GM19239 (cell line): ENCODE measurements at places on chromosomes 4 and X.
A peak's percentile ranks its signal among the peaks of the same experiment; 100 is the strongest.

- peak; percentile 0 for DNase-seq
These were observed 509.6 kb upstream of the DIPK2B start for GRCh38 chrX:45710081-45710801.

GRCh38 chr4:140151699-140152012, 2.3 kb downstream of the MAML3 start:
- no peak for DNase-seq

- DNase-seq, result peak; percentile 6
These were observed 304.2 kb downstream of the TENM3 start for GRCh38 chr4:182547435-182547834.

DNA sequence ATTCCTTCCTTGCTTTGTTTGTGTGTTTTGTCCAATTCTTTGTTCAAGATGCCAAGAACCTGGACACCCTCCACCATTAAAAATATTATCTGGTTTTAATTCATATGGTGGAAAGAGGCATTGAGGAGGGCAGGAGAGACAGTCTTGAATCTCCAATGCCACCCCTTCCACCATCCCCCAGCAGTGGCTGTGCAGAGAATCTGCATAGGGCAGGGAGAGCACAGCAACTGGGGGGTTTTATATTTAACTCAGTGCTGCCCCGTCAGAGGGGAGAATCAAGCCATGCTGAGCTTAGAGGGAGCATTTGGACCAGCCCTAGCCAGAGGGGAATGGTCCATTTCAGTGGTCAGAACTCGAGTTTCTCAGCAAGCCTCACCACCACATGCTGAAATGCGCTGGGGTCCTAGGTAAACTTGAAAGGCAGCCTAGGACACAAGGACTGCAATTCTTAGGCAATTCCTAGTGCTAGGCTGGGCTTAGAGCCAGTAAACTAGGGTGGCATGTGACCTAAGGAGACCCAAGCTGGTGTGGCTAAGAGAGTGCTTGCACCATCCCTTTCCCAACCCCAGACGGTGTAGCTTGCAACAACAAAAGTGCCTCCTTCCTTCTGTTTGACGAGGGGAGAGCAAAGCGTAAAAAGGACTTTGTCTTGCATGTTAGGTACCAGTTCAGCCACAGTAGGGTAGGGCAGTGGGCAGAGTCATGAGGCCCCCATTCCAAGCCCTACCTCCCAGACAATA, 34.2 kb downstream of the CCDC158 start:
- no peak for DNase-seq

DNA sequence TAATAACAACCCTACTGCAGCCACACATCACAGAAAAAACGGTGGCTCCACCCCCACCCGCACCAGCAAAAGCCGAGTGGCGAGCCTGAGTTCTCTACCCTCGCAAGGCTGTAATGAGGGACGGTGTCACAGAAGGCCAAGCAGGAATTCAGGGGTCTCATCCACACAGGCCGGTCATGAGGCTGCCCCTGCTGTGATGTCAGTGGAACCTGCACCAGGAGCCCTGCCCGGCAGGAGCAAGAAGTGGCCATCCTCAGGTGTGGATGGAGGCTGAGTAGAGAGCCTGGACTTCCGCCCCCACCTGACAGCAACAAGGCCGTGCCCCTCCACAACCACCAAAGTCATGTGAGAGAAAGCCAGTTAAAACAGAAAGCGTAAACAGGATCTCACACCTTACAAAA, 20.6 kb downstream of the LYAR start:
- DNase-seq, result no peak

GRCh38 chr4:39636531-39637184, 2.0 kb downstream of the SMIM14 start:
- no peak for DNase-seq

GRCh38 chr4:111108153-111108552, 485.3 kb upstream of the PITX2 start:
- no peak for DNase-seq

DNA sequence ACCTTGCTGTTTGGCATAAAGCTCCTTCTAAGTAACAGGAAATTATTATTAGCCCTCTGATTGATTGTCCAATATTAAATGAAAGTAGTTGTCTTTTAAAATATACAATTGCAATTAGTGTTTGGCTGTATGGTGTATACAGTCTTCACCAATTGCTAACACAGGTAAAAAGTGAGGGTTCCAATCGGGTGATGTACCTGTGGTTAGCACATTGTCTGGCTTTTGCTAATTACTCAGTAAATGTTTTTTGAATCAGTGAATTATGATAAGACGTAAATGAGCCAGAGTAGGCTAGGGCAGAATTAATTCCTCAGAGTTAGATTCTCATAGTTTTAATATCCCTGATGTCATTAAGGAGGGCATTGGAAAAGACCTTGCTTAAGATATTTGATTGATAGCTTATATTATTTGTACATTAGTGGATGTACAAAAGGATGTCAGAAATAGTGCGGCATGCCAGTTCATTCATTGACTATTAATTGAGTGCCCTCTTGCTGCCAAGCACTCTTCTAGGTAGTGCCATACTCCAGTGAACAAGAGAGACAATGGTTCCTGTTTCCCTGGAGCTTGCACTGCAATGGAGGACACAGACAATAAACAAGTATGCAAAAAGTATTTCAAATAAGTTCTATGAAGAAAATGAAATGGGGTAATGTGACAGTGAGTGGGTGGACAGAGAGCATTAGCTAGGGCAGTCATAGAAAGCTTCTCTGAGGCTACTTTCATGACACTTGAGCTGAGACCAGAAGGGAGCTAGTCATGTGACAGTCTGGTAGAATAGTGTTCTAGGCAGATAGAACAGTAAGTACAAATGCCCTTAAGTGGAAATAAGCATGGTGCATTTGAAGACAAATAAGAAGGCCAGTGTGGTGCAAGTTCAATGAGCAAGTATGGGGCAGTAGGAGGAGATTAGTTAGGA, 205.9 kb upstream of the CASK start:
- no peak for DNase-seq

- no peak for DNase-seq
These were observed 56.6 kb downstream of the CHST7 start for GRCh38 chrX:46630141-46630540.

DNA sequence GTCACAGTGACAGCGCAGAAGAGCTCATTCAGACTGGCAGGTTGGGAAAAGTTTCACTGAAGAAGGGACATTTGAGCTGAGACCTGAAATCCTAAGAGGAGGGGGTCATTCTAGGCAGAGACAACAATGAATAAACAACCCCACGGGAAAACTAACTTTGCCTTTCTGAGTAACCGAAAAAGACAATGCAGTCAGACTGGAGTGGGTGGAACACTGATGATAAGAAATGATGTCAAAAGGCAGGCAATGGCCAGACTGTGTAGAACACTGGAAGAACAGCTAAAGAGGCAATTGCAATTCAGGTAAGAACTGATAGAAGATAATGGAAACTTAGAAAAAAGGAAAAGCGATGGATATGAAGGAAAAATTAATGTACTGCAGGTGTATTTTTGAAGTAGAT, 73.8 kb downstream of the CHIC2 start:
- no peak for DNase-seq

GRCh38 chr4:153426207-153426885, 39.8 kb upstream of the TMEM131L start:
- DNase-seq, result no peak

DNA sequence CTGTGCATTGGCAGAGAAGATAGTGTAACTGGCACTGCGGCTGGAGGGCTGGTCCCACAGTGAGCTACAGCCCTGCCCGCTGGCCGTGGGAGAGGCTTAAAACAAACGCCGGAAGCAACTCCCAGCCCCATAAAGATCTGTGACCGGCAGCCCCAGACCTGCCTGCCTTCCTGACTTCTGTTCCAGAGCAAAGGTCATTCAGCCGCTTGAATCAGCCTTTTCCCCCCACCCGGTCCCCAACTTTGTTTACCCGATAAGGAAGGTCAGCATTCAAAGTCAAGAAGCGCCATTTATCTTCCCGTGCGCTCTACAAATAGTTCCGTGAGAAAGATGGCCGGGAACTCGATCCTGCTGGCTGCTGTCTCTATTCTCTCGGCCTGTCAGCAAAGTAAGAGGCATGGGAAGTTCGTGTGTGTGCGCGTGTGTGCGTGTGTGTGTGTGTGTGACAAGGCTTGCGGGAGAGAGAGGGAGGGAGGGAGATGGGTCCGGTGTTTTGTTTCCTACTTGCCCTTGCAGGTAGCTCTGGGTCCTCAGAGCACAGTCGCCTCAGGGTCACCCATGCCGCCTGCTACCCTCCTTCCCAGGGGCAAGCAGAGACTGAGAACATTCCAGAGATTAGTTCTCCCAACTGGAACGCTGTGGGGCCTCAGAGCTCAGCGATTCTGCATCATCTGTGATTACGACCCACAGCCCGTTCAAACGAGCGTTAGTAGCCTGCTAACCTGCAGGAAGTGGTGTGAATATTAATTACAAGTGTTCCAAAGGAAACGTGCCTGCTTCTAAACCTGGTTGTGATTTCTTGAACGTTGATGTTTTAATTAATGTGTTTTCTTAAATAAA, at the start of gene MGST2:
Gene MGST2, plus strand, starts transcription at position 130 of the 840 bp plus-strand sequence. Its CDS starts 201 bp downstream, at position 331.
- peak; percentile 46 for DNase-seq

GRCh38 chr4:76539979-76540378, 105.0 kb downstream of the SHROOM3 start:
- DNase-seq, result no peak

DNA sequence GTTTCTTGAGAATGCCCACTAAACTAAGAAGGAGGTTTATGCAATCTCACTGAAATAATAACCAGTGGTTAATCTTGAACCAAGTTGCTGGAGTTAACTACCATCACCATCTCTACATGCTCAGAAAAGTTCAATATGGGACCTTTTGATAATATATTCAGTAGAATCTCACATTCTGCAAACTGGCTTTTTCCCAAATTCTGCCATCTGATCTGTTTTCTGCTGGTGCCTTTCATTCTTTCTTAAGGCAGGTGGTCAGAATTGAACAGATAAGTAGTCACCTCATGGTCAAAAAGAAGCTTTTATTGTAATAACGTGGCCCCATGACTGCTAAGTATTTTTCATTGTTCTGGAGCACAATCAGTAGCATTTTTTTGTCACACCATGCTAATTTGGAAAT, 229.0 kb upstream of the GK2 start:
- no peak for DNase-seq

DNA sequence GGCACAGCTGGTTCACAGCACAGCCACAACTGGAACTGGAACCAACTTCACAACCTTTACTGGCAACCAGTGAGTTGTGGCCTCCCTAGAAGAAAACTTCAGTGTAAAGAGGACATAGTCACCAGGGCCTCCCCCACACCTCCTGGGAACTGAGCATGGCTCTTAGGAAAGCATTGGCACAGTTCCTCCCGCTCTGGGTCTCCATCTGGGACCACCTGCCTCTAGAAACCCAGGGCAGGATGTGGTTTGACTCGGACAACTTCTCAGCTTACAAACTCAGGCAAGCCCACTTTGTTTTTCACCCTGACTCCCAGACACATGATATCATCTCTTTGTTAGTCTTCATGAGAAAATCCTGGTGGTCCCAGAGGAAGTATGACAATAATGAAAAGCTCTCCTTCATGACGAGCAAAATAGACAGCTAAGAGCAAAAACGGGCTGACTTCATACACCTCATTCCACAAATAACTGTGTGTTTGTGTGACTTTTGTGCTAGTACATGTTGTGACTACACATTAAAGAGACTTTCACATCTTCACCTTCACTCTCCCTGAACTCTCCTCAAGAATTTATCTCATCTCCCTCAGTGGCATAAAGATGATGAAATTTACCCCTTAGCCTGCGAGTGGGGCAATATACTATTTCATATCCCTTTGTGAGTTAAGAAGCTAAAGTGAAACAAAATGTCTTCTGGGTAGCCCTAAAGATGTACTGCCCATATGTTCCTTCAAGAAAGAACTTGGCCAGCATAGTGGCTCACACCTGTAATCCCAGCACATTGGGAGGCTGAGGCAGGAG, 75.4 kb downstream of the SH3KBP1 start:
- no peak for DNase-seq

DNA sequence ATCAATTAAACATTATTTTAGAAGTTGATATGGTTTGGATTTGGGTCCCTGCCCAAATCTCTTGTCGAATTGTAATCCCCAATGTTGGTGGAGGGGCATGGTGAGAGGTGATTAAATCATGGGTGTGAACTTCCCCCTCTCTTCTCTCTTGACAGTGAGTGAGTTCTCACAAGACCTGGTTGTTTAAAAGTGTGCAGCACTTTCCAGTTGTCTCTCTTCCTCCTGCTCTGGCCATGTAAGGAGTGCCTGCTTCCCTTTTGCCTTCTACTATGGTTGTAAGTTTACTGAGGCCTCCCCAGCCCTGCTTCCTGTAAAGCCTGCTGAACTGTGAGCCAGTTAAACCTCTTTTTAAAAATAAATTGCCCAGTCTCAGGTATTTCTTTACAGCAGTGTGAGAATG, 141.4 kb downstream of the GALNTL6 start:
- no peak for DNase-seq

DNA sequence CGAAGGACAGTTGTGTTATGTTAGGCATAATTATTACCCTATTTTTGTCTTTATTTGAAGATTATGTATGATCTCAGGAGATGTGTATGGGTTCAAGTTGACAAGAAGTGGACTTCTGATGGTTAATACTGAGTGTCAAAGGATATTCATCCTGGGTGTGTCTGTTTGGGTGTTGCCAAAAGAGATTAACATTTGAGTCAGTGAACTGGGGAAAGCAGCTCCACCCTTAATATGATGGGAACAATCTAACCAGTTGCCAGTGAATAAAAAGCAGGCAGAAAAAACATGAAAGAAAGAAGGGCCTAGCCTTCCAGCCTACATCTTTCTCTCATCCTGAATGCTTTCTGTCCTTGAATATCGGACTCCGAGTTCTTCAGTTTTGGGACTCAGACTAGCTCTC, 332.6 kb downstream of the DTHD1 start:
- no peak for DNase-seq

DNA sequence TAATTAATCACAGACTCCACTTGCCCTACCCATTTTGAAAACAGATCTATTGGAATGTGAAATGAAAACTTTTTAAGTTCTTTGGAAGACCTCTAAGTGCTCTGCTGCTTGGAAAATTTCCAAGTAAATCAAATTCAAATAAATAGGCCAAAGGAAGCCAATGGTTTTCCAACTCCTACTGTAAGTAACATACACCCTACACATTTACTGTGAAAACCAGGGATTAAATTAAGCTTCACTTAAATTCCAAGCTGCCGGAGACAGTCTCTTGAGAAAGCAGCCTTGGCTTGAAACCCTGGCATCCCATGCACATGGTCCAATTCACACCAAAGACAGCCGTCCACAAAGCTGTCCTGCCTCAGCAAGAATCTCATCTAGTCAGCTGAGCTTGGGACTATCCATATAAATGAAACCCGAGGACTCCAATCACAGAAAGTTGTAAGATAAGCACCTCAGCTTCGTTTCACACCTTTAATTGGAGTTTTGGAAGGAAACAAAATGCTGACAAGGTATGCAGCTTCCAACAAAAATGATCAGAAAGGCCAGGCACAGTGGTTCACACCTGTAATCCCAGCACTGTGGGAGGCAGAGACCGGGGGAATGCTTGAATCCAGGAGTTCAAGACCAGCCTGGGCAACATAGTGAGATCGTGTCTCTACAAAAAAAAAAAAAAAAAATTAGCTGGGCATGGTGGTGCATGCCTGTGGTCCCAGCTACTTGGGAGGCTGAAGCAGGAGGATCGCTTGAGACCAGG, 88.6 kb downstream of the APBB2 start:
- DNase-seq, result no peak

GRCh38 chrX:16075087-16075486, 48.3 kb upstream of the GRPR start:
- DNase-seq, result no peak
